Spleen (tissue), 13 donors: ENCODE measurements at places on chromosomes 5 and 9. TPM values are rescaled to one million over a fixed set of nuclear protein-coding genes. Genes with fewer than 3 reads are reported as not detected.

DNA sequence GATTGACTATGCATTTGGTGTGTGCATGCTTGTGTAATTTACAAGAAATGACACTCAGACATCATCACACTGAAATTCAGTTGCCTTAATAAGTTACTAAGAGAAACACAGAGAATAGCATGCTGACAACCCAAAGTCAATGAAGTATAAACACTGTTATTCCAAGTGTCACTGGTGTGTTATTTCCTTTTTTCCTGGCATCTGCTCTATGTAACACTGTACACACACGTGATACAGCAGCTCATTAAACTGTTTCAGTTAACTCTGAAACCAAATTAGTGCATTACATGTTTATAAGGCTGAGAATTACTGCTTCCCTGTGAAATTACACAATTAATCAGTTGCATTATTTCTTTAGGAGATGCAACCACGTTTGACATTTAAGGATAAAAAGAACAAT, 252.7 kb downstream of the EFNA5 start:
- H3K27ac ChIP-seq = no peak overlapping the region
- no peak for DNase-seq
- H3K4me1 ChIP-seq = no peaks in the 10 kb centered on the region
- H3K27me3 ChIP-seq = no peaks in the 10 kb centered on the region
- H3K4me3 ChIP-seq = no peak overlapping the region
- no peaks in the 10 kb centered on the region for H3K36me3 ChIP-seq

DNA sequence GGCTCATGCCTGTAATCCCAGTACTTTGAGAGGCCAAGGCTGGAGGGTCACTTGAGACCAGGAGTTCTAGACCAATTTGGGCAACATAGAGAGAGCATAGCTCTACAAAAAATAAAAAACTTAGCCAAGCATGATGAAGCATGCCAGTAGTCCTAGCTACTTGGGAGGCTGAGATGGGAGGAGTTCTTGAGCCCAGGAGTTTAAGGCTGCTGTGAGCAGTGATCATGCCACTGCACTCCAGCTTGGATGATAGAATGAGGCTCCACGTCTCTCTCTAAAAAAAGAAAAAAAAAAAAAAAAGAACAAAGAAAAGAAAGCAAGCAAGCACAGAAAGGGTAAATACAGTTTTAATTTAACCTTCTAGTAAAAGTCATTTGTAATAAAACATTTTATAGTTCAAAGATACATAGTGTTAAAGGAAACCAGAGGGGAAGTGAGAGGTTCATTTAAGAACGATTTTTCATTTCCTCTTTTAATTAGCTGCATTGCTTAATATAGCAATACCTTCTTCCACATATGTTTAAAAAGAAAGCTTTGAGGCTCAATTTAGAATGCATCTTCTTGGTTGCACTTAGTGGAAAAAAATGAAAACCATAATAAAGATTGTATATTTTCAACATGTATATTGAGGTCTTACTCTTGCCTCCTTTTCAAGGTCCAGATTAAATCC, 14.9 kb downstream of the GAPT start:
- no peaks in the 10 kb centered on the region for H3K27me3 ChIP-seq
- H3K36me3 ChIP-seq = no peaks in the 10 kb centered on the region
- peak overlapping the region; percentile 62 for H3K27ac ChIP-seq
- no peak overlapping the region for H3K4me3 ChIP-seq
- DNase-seq = no peak
- H3K4me1 ChIP-seq = peaks cover 3% of the 10 kb centered on the region

- H3K36me3 ChIP-seq = no peaks in the 10 kb centered on the region
- H3K27me3 ChIP-seq = peaks cover 28% of the 10 kb centered on the region
- peaks cover 9% of the 10 kb centered on the region for H3K4me1 ChIP-seq
- DNase-seq = no peak
- H3K4me3 ChIP-seq = no peak overlapping the region
Observed at GRCh38 chr9:93188426-93189368, 4.8 kb downstream of the WNK2 start.

DNA sequence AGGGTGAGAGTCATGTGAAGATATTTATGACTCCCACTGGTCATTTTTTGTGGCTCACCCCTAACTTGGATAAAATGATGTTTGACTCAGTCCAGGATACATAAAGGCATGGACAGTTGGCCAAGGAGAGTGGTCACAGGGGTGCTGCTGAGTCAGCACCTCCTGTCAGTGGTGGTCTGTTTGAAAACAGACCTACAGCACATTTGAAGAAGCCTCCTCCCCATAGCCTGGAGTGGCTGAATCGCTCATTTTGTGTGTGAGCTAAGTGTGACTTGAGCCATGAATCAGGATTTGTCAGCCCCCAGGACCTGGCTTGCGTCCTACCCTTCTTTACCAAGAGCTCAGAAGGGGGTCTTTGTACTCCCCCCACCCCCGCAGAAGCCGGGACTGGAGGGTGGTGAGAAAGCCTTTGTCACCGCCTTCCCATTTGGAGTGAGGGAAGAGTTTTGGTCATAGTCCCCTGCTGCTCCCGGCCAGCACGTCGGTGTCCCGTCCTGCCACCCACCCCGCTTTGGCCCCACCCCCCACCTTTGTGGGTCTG, 35.6 kb downstream of the TRIO start:
- H3K36me3 ChIP-seq = no peaks in the 10 kb centered on the region
- no peaks in the 10 kb centered on the region for H3K27me3 ChIP-seq
- no peak overlapping the region for H3K4me3 ChIP-seq
- DNase-seq = no peak

GRCh38 chr5:66469684-66470083, 126.5 kb upstream of the MAST4 start:
- no peak for DNase-seq
- H3K27ac ChIP-seq = no peak overlapping the region
- H3K4me3 ChIP-seq = no peak overlapping the region
- H3K27me3 ChIP-seq = no peaks in the 10 kb centered on the region
- no peaks in the 10 kb centered on the region for H3K4me1 ChIP-seq
- H3K36me3 ChIP-seq = no peaks in the 10 kb centered on the region

DNA sequence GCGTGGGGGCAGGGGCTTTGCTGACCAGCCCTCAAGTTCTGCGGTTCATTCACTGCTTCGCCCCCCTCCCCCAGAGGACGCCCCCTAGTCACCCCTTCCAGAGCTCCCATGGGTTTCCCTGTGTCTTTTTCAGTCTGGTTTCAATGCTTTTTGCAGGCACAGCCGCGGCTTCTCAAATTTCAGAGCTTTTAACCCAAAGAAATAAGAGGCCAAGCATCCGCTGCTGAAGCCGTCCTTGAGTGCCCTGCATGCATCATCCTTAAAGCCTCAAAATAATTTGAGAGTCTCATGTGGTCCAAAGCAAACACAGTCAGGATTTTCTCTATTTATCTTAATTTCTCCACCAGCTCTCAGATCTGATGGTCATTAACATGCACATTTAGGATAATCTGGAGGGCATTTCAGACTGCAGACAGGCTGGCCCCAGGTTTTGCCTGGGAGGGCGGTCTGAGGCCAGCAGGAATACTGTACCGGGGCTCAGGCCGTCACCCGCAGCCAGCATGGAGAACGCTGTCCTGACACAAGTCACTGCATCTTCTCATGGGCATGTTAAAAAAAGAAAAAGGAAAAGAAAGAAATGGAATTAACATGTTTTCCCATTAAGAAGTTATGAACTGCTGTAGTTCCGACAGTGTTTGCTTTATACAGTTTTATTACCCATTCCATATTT, 420.8 kb upstream of the IRX4 start:
- no peak overlapping the region for H3K27ac ChIP-seq
- H3K27me3 ChIP-seq = no peaks in the 10 kb centered on the region
- H3K36me3 ChIP-seq = no peaks in the 10 kb centered on the region

The HMMR gene
- 10.4 TPM for total RNA-seq
